ENCODE measurements at places on chromosomes 16 and 17.

- DNase-seq: peak; percentile 52
Measured at GRCh38 chr16:787978-788398, at the start of gene RPUSD1. RPUSD1 (minus strand) TSS chr16:788381; CDS start chr16:787737, 644 bp downstream.

DNA sequence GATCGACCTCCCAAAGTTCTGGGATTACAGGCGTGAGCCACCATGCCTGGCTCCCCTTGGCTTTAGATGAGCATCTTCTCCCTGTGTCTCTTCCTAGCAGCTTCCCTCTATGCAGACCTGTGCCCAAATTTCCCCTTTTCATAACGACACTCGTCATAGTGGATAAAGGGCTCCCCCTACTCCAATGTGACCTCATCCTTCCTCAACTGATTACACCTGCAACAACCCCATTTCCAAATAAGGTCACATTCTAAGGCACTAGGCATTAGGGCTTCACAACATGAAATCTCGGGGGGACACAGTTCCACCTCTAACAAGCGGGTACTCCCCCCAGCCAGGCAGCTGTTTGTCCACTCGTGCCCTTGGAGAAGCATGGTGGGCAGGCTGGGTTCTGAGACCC, 10.3 kb downstream of the KIF19 start:
- no peak for DNase-seq

DNA sequence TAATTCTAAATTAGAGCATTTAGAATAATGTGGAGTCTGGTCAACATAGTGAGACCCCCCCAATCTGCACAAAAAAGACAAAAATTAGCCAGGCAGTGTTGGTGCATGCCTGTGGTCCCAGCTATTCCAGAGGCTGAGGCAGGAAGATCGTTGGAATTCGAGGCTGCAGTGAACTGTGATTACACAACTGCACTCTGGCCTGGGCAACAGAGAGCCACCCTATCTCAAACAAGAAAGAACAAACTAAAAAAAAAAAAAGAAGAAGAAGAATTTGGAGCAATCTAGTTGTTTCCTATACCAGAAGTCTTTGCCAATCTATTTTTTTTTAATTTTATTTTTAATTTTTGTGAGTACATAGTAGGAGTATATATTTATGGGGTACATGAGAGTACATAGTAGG, 6.0 kb downstream of the CETP start:
- no peak for DNase-seq

- DNase-seq: peak; percentile 85
Measured at GRCh38 chr16:3182608-3183444, 5.2 kb upstream of the OR1F1 start.

- peak; percentile 77 for DNase-seq
Measured at GRCh38 chr16:728131-728889, 1.4 kb downstream of the HAGHL start.

DNA sequence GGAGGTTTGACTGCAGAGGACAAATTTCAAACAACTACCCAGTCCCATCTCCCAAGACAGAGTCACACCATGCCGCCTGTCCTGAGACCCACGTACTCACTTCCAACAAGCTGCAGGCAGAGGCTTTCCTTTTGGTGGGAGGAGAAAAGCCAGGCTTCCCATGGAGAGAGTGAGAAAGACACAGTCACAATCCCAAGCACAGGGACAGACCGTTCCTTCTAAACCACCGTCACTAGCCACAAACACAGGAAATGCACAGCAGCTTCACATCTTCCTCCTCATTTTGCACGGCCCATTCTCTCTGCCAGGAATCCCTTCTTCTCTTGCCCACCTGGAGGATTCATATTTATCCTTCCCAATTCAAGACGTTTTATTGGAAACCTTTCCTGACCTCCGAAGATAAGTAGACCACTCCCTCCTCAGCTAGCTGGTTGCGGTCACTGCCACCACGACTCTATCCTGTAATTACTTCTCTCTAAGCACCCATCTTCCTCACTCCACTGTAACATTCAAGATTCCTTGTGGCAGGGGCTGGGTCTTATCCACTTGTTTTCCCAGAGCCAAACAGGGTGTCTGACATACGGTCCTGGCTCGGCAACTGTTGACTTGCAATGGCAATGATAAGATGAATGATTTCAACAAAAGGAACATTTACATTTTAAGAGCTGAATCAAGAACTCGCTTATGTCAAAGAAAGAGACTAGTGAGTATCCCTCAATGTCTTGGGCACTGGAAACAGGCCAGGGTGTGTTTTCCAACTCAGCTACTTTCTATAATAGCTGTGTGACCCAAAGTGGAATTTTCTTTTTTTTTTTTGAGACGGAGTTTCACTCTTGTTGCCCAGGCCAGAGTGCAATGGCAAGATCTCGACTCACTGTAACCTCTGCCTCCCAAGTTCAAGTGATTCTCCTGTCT, 87.6 kb downstream of the XYLT1 start:
- DNase-seq: no peak

- DNase-seq: no peak
Measured at GRCh38 chr17:42361781-42362186, 26.5 kb downstream of the STAT3 start.

Measured in WTC11 (cell line).